ENCODE measurements at places on chromosomes 4 and X.
A peak's percentile ranks its signal among the peaks of the same experiment; 100 is the strongest.

DNA sequence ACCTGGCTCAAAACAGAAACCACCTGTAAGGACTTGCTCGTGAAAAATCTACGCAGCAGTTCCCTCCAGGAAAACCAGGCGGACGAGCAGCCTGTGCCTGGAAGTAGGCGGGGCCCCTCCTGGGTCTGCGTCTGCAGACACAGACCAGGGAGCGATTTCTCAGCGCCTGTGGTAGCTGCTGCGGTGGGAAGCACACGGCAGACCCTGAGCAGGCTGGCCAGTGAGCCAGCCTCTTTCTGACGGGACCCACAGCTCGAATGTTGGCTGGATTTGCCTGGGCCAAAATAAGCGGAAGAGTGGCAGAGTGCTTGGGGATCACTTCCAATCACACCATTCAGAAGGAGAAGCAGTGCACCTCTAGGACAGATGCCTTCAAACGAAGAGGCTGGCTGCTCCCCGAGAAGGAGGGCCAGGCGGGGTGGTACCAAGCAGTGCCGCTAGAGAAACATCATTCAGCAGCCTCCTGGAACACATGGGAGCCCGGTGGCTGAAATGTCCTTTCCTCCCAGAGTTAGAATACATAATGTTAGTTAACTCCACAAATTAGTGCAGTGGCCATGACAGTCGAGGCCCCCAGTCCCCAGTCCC lies 85.9 kb downstream of the GATB start:
- DNase-seq = peak; percentile 77

- DNase-seq = no peak
Measured at GRCh38 chr4:177266506-177266905, 43.2 kb upstream of the NEIL3 start.

- DNase-seq = no peak
Measured at GRCh38 chr4:40548256-40548655, 81.4 kb downstream of the RBM47 start.

DNA sequence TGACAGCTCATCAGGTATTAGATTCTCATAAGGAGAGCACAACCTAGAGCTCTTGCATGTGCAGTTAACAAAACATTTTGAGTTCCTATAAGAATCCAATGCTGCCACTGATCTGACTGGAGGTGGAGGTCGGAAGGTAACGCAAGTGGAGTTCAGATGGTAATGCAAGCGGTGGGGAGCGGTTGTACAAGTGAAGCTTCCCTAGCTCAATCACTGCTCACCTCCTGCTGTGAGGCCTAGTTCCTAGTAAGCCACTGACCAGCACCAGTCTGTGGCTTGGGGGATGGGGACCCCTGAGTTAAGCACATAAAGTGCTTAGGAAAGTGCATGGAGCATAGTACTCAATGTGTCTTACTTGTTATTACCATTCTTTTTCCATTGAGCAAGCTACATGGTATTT lies 983.2 kb upstream of the IGFBP7 start:
- no peak for DNase-seq

GRCh38 chrX:130267956-130268448 lies 697 bp downstream of the ZNF280C start:
- no peak for DNase-seq

All from left hindlimb (tissue), 1 donor.